Activated naive CD4-positive, alpha-beta T cell treated with anti-CD3 and anti-CD28 coated beads for 36 hours (primary cell): ENCODE measurements at places on chromosomes 4 and X. TPM values are rescaled to one million over a fixed set of nuclear protein-coding genes. Genes with fewer than 3 reads are reported as not detected.

GRCh38 chrX:68934922-68935321, 106.1 kb downstream of the EFNB1 start:
- H3K27ac ChIP-seq, result no peak overlapping the region
- no peak overlapping the region for H3K4me3 ChIP-seq
- no peaks in the 10 kb centered on the region for H3K36me3 ChIP-seq
- no peaks in the 10 kb centered on the region for H3K4me1 ChIP-seq
- H3K27me3 ChIP-seq, result no peaks in the 10 kb centered on the region

GRCh38 chr4:4427121-4427870, 40.4 kb downstream of the NSG1 start:
- no peaks in the 10 kb centered on the region for H3K27me3 ChIP-seq
- H3K36me3 ChIP-seq, result peaks cover 3% of the 10 kb centered on the region
- no peak overlapping the region for H3K27ac ChIP-seq

DNA sequence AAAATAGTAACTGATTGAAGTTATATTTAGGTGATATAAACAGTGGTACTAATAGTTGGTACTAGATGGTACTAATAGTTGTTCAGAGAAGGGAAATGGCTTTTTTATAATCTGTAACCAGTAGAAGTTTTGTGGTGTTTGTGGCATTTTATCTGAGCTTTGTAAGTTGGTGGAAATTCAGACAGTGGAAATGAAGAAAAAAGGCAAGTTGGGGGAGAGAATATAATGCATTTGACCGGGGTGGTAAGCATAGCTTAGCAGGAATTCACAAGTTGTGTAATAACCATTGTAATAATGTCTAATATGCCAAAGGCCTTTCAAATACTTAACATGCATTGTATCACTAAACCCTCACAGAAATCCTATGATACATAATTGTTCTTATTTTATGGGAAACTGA, 36.3 kb downstream of the DTHD1 start:
- DNase-seq, result no peak
- no peaks in the 10 kb centered on the region for H3K27me3 ChIP-seq
- H3K4me3 ChIP-seq, result no peak overlapping the region

Gene GSPT2
- 6.9 TPM for total RNA-seq

GRCh38 chrX:19727887-19728648, 159.3 kb downstream of the SH3KBP1 start:
- peaks cover 67% of the 10 kb centered on the region for H3K4me1 ChIP-seq
- peaks cover 3% of the 10 kb centered on the region for H3K36me3 ChIP-seq
- H3K27ac ChIP-seq, result no peak overlapping the region
- H3K27me3 ChIP-seq, result no peaks in the 10 kb centered on the region

Gene FAM149A
- total RNA-seq, result 0.36 TPM

Gene VCX3A
- not detected for total RNA-seq

- H3K4me3 ChIP-seq, result no peak overlapping the region
- no peak for DNase-seq
- no peaks in the 10 kb centered on the region for H3K4me1 ChIP-seq
- H3K36me3 ChIP-seq, result no peaks in the 10 kb centered on the region
- no peaks in the 10 kb centered on the region for H3K27me3 ChIP-seq
- H3K27ac ChIP-seq, result no peak overlapping the region
Measured at GRCh38 chrX:112247714-112248113, 165.1 kb upstream of the TRPC5 start.

Gene CT45A2
- not detected for total RNA-seq

DNA sequence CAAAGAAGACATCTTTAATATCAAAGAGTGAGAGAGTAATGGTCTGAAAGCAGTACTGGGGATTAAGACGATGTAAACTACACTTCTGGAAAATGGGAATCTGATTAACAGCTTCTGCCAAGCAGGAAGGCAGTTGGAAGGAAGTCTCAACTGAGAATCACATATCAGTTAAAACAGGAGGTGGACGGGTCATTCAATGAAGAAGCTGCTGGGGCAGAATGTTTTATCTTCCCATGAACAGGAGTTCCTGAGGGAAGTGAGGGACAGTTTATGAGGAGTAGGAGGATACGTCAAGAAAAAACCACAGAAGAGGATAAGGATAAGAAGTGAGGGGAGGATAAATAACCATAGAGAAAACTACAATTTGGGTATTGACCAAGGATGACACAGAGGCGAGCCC, 38.7 kb upstream of the MAGEA10 start:
- no peak overlapping the region for H3K4me3 ChIP-seq
- H3K27ac ChIP-seq, result no peak overlapping the region
- H3K4me1 ChIP-seq, result no peaks in the 10 kb centered on the region

DNA sequence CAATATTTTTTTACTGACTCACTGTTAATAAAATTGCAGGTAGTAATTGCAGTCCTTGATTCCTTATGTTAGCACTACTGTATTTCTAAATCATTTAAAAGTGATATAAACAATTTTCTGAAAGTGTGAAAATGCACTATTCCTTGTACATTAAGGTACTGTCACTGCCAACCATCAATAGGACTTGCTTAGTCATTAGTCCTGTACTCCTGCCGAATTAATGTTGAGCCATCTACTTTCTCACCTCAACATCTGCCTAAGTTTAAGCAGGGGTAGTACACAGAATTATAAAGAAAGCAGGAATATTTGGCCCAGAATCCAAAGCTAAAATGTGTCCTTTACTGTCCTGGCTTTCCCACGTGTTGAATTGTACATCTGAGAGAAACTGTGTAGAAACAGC, 87.0 kb upstream of the TRPC3 start:
- DNase-seq, result no peak
- no peak overlapping the region for H3K4me3 ChIP-seq
- H3K36me3 ChIP-seq, result no peaks in the 10 kb centered on the region
- no peaks in the 10 kb centered on the region for H3K4me1 ChIP-seq

- no peaks in the 10 kb centered on the region for H3K4me1 ChIP-seq
- no peak overlapping the region for H3K4me3 ChIP-seq
- no peaks in the 10 kb centered on the region for H3K27me3 ChIP-seq
Measured at GRCh38 chr4:80776168-80776567, 254.3 kb upstream of the BMP3 start.

Gene PRKG2
- 0.30 TPM for total RNA-seq

DNA sequence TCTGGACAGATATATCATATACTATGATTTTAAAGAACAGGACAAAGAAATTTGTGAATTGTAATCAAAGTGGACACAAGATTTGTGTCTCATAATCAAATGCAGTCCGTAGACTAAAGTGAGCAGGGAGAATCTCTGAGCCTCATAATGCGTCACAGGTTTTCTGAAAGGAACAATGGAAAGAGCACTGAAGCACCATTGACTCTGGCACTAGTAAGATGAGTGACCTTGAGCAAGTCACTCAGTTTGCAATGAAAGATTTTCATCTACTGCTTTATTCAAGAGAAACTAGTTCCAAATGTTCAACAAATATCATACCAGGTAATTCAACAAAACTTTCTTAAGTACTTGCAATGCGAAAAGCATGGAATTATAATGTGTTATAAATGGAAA, 315.3 kb downstream of the MAPK10 start:
- H3K27me3 ChIP-seq, result no peaks in the 10 kb centered on the region
- no peaks in the 10 kb centered on the region for H3K4me1 ChIP-seq
- H3K27ac ChIP-seq, result no peak overlapping the region
- no peak for DNase-seq
- no peak overlapping the region for H3K4me3 ChIP-seq

Gene PPEF2
- 0.10 TPM for total RNA-seq

- H3K27me3 ChIP-seq, result no peaks in the 10 kb centered on the region
- peak overlapping the region; percentile 98 for H3K4me3 ChIP-seq
- peaks cover 20% of the 10 kb centered on the region for H3K4me1 ChIP-seq
- peak overlapping the region; percentile 86 for H3K27ac ChIP-seq
- DNase-seq, result peak; percentile 61
Measured at GRCh38 chr4:121822796-121823504, 733 bp downstream of the CCNA2 start.

DNA sequence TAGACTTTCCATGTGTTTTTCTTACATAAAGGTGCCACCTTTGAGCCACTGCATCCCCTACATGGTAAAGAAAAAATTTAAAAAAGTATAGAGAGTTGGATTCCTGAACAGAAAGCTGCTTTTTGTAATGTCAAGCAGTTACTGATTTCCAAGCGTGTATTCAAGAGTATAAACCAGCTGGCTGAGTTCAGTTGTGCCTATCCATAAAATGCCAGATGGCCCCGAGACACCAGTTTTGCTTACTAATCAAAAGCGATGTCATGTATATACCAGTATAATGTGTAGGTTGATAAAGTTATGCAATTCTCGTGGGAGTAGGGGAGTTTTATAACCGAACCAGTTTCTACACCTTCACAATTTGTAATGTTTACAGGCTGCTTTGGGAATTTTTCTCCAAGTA, 26.2 kb upstream of the PNPLA4 start:
- H3K27ac ChIP-seq, result no peak overlapping the region
- H3K4me1 ChIP-seq, result no peaks in the 10 kb centered on the region
- peaks cover 6% of the 10 kb centered on the region for H3K36me3 ChIP-seq
- no peak for DNase-seq
- H3K27me3 ChIP-seq, result no peaks in the 10 kb centered on the region

Gene CENPVL3
- total RNA-seq, result 0.33 TPM

Gene WDR17
- total RNA-seq, result 1.4 TPM

- H3K27me3 ChIP-seq, result no peaks in the 10 kb centered on the region
- no peak for DNase-seq
- no peak within 1 kb of the TSS for H3K4me3 ChIP-seq
- H3K27ac ChIP-seq, result no peak within 1 kb of the TSS
Measured at GRCh38 chrX:116170511-116170910, at the start of gene AGTR2. Gene AGTR2, plus strand, starts transcription at chrX:116170744. Its CDS starts 1,537 bp downstream, at chrX:116172281.

Gene NHS
- total RNA-seq, result 8.9 TPM

DNA sequence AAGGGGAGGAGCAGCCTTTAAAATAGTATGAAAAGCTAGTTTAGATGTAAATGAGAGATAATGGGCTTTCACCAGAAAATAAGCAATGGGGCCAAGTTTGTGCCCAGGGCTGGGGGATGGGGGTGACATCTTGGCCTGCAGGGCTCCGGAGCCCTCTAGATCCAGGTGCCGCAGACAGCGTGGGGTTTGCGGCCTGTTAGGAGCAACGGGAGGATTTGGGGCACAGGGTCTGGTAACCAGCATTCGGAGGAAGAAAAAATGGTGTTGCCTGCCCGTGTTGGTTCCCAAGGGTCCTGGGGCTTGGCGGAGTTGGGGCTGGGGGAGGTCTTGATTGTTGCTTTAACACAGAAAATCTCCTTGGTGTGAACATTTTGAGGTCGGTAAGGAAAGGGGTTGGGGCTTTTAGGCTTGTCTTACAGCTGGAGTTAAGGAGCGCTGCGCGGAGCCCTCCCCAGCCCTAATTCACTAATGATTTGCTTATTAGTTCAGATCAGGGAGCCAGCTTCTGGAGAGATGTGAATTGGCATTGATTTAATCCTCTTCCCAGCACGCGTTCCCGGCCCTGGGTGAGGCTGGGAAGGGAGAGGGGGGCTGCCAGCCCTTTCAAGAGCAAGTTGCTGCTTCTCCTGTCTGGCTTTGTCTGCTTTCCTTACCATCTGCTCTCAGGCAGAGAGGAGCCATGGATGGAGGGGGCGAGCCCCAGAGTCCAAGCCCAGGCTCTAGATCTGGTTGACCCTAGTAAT, 443.4 kb downstream of the BCOR start:
- peaks cover 13% of the 10 kb centered on the region for H3K4me1 ChIP-seq
- no peaks in the 10 kb centered on the region for H3K36me3 ChIP-seq

- no peak for DNase-seq
- no peaks in the 10 kb centered on the region for H3K27me3 ChIP-seq
- H3K27ac ChIP-seq, result no peak overlapping the region
- no peaks in the 10 kb centered on the region for H3K4me1 ChIP-seq
Measured at GRCh38 chr4:157104541-157104940, 28.6 kb downstream of the GLRB start.

DNA sequence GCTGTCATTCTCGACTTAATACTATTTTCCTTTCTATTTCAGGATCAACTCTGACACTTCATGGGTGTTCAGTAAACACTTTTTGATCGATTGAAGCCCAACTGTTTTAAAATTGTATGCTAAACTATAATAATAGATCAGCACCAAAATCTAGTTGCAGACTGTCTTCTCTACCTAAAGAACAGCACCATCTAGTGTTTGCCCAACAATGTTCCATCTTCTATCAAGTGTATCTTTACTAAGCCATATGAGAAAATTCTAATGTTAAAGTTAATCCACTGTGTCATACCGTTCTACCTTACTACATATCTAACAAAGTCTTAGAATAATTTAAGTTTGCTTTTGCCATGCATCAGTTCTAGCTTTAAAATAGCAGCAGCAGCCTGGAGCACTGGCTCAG, 113.0 kb upstream of the PRDX4 start:
- H3K36me3 ChIP-seq, result no peaks in the 10 kb centered on the region
- H3K4me1 ChIP-seq, result no peaks in the 10 kb centered on the region
- no peak overlapping the region for H3K27ac ChIP-seq
- no peak for DNase-seq
- H3K4me3 ChIP-seq, result no peak overlapping the region
- peaks cover 4% of the 10 kb centered on the region for H3K27me3 ChIP-seq

- H3K27me3 ChIP-seq, result peaks cover 2% of the 10 kb centered on the region
- no peak for DNase-seq
- H3K36me3 ChIP-seq, result no peaks in the 10 kb centered on the region
- no peak overlapping the region for H3K27ac ChIP-seq
- H3K4me3 ChIP-seq, result no peak overlapping the region
- no peaks in the 10 kb centered on the region for H3K4me1 ChIP-seq
Measured at GRCh38 chr4:16817286-16817685, 81.2 kb downstream of the LDB2 start.

Gene FAM236B
- total RNA-seq, result not detected

- H3K4me1 ChIP-seq, result peaks cover 13% of the 10 kb centered on the region
- DNase-seq, result peak; percentile 39
- no peak overlapping the region for H3K4me3 ChIP-seq
- H3K36me3 ChIP-seq, result peaks cover 12% of the 10 kb centered on the region
Measured at GRCh38 chrX:136209016-136209738, 42.0 kb downstream of the MAP7D3 start.

Gene TFE3
- 35.5 TPM for total RNA-seq

Gene CSN1S1
- not detected for total RNA-seq

DNA sequence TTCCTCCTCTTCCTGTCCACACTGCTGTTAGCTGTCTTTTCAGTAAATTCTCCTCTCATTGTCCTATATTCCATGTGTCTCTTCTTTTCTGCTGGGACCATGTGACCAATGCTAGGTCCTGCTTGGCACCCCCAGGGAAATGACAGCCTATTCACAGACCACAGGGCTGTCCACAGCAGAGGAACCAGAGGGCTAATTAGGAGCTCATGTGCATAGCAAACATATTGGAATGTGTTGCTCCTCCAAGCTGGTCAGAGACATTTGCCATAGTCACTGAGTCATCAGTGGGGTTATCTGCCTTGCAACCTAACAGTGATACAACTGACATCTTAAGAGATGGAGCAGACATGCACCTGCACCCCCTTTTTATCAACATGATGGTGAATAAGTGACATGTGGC, 67.9 kb upstream of the PUDP start:
- H3K27ac ChIP-seq, result no peak overlapping the region
- H3K4me3 ChIP-seq, result no peak overlapping the region
- no peaks in the 10 kb centered on the region for H3K36me3 ChIP-seq
- H3K4me1 ChIP-seq, result no peaks in the 10 kb centered on the region
